Activated naive CD4-positive, alpha-beta T cell (primary cell): ENCODE measurements at places on chromosomes 1 and 21.

- DNase-seq: no peak
Measured at GRCh38 chr21:44199448-44199847, 41.3 kb downstream of the ICOSLG start.

DNA sequence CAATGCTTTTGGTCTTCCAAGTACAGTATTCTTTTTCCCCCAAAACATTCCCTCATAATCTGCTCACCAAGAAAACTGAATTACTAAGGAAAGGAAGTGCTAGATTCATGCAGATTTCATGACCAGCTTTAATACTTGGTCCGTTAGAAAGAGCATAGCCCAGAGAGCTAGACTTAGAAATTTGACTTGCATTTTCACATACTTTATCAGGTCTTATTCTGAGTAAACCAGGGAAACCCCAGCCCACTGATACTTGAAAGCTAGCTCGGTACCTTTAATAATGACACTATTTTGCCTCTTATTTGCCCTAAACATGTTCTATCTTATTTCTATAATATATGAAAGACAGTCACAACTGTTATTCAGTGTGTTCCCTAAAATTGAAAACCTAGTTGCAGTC is 204.5 kb downstream of the TTLL7 start:
- no peak for DNase-seq

- DNase-seq: no peak
Measured at GRCh38 chr1:23592209-23592892, 33.0 kb upstream of the ID3 start.

GRCh38 chr21:37460196-37460595 is 93.6 kb downstream of the DYRK1A start:
- no peak for DNase-seq

DNA sequence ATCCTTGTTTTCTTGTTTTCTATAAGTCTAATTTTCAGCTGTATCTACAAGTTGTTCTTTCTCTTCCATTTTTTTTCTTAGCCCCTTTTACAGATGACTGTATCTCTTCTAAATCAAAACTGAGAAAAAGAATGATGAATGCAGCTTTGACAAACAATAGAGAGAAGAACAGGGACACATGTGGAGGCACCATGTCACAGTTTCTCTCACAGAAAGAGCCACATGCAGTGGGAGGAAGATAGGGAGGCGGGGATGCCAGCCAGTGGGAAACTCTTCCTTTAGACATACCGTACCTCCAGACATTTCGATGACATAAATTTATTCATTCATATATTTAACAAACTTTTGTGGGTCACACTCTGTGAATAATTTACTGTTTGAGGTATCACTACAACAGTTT is 45.5 kb downstream of the NME7 start:
- no peak for DNase-seq

DNA sequence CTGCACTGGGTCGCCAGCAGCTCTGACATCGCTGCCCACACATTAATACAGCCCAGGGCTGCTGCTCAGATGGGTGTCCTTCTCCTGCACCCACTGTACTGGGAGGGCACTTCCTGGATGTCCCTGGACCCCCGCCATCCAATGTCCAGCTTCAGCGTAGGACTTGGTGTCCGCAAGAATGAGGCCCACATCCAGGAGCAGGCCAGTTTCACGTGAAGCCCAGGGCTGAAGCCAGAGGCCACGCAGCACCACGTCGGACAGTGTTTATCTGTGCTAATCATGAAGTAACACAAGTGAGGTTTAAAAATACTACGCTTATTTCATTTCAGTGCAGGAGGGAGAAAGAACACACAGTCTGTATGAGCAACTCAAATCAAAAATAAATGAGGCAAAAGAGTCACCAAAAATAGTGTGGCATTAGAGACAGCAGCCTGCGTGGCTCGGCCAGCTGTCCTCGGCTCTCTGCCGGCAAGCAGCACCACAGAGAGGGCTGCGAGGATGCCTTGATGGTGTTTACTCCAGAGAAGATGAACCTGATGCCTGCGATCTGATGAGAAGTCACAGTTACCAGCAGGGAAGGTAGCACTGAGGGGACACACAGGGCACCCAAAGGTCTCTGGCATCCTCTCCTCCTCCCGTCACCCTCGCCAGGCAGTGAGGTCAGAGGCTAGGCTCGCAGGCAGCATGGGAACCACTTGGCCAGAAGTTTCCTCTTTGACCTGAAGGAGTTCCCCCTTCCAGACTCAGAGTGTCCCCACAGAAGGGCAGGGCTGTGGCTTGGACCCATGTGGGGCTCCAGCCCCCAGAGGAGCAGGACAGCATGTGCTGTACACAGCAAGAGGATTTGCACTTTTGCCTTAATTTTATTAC is 22.1 kb upstream of the NPHP4 start:
- DNase-seq: no peak

- no peak for DNase-seq
Measured at GRCh38 chr21:43824333-43825241, 35.2 kb downstream of the RRP1 start.

- DNase-seq: no peak
Measured at GRCh38 chr1:24905355-24905978, 24.6 kb downstream of the RUNX3 start.

GRCh38 chr1:226678251-226678650 is 60.8 kb downstream of the ITPKB start:
- DNase-seq: no peak
